ENCODE measurements at places on chromosomes 1 and 21.

DNA sequence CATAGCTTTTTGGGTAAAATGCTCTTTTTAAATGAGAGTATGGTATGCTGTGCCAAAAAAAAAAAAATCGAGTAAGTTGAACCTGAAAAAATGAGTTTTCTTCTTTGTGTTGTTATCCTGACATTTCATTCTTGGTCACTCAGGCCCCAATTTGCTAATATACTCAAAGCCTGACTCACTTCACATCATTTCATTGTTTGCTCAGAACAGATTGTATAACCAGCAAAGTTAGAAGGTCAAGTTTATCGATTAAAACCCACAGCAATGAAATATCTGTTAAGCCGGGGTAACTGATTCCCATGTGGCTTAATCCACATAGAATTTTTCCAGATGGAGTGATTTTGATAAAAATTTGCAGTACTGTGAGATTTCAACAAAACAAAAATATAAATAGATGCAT is 363.7 kb downstream of the NEGR1 start:
- no peak for DNase-seq

GRCh38 chr1:240468656-240469055 is 143.3 kb downstream of the GREM2 start:
- DNase-seq, result no peak

- no peak for DNase-seq
Measured at GRCh38 chr1:177185209-177185608, 14.5 kb downstream of the BRINP2 start.

GRCh38 chr1:204477036-204477740 is 17.4 kb downstream of the PIK3C2B start:
- no peak for DNase-seq

- no peak for DNase-seq
Measured at GRCh38 chr1:196410768-196411167, 197.5 kb downstream of the KCNT2 start.

GRCh38 chr1:156498432-156499193 is 2.0 kb downstream of the MEF2D start:
- no peak for DNase-seq

- DNase-seq, result no peak
Measured at GRCh38 chr1:165424454-165425216, 20.3 kb downstream of the RXRG start.

DNA sequence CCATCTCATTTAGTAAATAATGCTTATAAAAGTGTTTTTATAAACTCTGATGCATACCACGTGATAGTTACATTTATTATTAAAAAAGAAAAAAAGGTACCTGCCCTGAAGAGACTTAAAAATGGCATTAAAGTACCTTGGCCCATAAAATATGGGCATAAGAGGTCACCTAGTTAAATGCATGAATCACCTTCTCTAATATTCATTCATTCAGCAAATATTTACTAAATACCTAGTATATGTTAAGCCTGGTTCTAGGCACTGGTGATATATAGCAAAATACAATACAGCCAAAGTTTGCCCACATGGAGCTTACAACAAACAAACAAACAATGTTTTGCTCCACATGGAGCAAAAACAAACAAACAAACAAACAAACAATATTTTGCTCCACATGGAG is 87.0 kb downstream of the SCMH1 start:
- no peak for DNase-seq

DNA sequence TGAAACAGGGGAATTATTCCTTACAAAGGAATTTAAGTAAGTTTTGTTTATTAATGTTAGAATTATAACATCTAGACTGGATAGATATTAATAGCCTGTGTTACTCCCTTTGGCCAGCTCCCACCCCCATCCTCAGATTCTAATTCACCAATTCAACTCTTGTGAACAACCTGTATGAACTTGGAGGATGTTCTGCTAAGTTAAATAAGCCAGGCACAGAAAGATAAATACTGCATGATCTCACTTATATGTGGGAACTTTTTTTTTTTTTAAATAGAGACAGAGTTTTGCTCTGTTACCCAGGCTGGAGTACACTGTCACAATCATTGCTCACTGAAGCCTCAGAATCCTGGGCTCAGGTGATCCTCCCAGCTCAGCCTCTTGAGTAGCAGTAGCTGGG is 32.2 kb downstream of the EFCAB7 start:
- no peak for DNase-seq

DNA sequence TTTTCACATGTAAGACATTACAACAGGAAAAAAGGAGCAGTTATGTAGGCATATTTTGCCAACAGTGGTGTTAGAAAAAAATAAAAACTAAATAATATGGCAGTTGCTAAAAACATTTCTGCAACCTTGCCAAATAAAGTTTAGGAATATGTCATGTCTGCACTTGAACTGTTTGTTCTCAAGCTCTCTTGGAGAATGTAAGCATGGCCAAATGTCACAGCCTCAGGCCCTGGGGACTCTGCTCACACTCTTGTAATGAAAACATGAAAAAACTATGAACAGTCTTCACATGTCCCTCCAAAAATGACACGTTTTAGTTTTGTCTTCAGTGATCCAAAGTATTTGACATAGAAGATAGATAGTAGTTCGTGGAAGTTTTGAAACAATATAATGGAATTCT is 753.3 kb downstream of the LTN1 start:
- DNase-seq, result no peak

DNA sequence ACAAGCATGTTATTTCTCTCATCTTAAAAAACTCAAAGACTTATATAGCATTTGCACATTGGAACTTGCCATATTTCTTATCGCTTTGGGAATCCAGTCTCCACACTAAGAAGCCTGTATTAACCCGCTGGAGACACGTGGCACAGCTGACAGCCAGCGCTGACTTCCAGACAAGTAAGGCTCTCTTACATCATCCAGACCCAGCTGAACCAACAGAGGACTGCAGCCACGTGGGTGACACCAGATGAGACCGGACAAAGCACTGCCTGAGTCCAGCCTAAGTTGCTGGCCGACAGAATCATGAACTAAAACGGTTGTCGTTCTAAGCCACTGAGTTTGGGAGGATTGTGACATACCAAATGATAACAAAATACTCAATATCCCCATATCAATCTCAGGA is 6.3 kb upstream of the CD247 start:
- DNase-seq, result no peak

DNA sequence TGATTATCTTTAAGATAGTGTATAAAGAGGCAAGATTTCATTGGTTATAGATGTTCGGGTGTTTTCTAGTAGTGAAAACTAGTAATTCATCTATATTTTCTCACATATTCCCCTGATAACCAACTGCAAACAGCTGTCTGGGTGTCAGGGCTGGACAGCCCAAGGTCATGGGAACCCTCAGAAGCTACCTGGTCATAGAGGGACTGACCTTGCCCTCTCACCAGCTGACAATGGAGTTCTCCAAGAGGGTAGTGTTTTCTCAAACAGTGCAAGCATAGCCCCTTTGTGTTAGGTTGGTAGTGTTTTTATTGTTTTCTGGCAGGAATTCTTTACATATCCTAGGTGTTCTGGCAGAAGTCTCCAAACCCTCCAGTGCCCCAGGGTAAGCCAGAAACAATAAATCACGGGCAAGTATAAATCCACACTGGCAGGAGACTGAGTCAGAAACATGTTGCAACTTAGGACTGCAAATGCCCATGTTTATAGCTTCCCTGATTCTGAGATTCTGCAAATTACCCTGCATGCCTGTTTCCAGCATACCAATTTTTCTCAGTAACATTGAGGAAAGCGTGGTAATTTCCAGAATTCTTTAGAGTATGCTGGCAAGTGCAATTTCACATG is 82.8 kb upstream of the ATP1A1 start:
- no peak for DNase-seq

DNA sequence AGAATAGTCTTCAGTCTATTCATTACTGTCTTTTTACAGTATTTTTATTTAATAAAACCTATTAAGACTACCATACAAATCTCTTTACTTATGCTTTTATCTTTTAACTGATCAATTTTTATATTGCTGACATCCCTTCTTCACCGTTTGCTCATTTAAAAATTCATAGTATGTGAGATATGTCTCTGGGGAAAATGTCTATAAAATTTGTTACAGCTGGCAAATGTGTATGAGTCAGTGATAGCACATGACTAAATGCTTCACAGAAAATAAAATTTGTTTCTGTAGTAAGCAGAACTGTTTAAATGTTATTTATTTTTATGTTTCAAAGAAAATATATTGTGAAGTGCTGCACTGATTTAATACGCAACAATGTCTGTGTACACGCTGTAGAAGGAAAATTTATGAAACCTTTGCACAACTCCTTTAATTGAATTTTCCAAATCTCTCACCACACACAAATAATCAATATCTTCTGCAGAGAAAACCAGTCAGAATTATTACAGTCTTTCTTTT is 74.2 kb downstream of the ITGB3BP start:
- DNase-seq, result no peak

- DNase-seq, result no peak
Measured at GRCh38 chr1:197903196-197903514, 725 bp downstream of the C1orf53 start.

DNA sequence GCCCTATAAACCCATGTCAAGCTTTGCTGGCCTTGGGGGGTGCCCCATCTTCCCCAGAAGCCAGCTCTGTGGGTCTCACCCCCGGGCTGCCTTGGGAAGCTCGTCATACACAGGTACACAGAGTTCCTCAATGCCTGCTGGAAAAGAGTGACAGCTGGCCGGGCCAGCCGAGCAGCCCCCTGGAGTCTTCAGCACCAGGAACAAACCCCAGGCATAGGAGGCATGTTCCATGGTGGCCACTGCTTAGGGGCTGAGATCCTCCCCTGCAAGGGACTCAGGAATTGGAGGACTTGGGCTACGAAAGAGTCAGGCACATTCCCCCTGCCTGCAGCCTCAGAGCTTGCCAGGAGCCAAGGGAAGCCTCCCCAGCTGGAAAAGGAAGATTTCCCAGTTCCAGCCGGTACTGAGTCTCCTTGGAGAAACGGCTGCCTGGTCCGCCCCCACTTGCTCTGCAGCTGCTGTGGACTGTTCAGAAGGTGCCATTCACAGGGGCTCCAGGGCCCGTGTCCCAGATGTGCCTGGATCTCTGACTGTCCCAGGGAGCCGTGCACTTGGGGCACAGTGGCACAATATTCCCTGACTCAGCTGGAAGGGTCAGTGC is 89.5 kb downstream of the STUM start:
- no peak for DNase-seq

- no peak for DNase-seq
Measured at GRCh38 chr1:242623756-242624155, 99.3 kb upstream of the PLD5 start.

GRCh38 chr1:177732178-177732577 is 237.7 kb downstream of the SEC16B start:
- DNase-seq, result no peak

DNA sequence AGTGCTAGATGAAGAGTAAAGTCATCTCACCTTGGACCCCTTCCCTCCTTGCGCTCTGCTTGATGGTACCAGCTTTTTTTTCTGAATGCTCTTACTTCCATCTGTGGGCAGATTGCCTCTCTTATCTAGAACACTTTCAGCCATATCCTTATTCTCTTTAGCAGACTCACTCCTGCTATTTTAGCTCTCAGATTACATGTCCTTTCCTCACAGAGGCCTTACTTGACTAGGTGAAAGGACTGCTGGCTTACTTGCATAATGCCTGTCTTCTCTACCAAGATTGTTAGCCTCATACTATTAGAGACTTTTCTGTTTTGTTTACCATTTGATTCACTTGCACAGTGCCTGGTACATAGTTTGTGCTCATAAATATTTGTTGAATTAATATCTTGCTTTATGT is 9.3 kb downstream of the IFI44 start:
- no peak for DNase-seq

DNA sequence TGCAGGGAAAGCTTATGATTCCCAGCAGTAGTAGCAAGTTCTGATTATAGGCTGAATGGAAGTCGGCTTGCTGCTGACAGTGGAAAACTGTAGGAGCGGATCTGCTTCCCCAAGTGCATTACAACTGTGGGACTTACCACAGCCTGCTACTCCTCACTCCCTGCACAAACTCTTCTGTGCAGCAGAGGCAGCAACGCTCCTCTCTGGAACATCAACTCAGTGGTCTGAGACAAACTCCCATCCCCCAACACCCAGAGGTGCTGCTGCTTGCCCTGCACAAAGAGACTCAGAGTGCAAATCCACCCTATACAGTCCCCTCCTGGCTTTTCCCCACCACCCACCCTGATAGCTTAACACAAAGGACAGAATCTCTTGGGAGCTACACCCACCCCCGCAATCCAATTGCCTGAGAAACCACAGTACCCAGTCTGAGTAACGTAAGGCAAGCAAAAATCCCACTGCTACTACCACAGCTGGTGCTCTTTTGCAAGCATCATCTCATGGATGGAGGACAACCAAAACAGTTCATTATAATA is 1455.2 kb downstream of the AMY1C start:
- no peak for DNase-seq

- DNase-seq, result no peak
Measured at GRCh38 chr21:34514576-34515115, 2.6 kb upstream of the KCNE1 start.

GRCh38 chr1:41578712-41579335 is 94.3 kb upstream of the EDN2 start:
- no peak for DNase-seq

GRCh38 chr1:6123083-6123482 is 57.0 kb downstream of the CHD5 start:
- DNase-seq, result no peak

GRCh38 chr1:63612971-63613370 is 19.8 kb downstream of the PGM1 start:
- no peak for DNase-seq

DNA sequence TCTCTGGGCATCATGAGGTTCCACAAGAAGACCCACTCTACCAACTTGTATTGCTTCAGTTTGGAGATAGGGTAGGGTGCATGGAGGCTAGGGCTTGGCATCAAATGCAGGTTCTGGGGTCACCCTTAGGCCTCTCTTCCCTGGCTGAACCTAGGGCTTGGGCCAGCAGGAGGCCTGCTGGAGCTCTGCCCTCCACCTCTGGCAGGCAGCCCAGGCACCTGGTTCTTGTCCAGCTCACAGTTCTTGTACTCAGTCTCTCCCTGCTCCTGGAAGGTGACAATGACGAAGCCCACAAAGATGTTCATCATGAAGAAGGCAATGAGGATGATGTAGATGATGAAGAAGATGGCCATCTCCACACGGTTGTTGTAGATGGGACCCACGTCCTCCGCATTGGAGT is 37.5 kb upstream of the KIF21B start:
- no peak for DNase-seq

DNA sequence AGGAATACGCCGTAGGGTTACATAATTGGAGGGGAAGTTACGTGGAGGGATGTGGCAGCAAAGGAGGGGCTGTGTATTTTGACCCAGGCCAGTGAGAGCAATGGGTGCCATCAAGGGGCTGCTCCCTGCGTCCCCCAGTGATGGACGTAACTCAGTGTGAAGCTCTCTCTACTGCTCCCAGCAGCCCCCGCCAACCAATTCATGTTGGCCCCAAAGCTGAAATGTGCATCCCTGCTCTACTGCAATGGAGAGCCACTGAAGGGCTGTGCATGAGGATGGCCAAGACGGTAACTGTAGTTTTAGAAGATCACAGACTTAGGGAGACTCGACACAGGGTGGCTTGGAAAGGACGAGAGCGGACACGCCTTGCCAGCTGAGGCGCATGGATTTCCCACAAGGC is 38.3 kb downstream of the PGBD5 start:
- DNase-seq, result no peak

- no peak for DNase-seq
Measured at GRCh38 chr1:108590441-108590840, 30.5 kb downstream of the EEIG2 start.

GRCh38 chr21:27219068-27219467 is 252.2 kb upstream of the ADAMTS5 start:
- no peak for DNase-seq

GRCh38 chr1:206766251-206766856 is 4.2 kb upstream of the IL19 start:
- DNase-seq, result no peak

- DNase-seq, result no peak
Measured at GRCh38 chr1:92511541-92511940, 24.8 kb upstream of the GFI1 start.
